ENCODE measurements at places on chromosomes 5 and 9.

DNA sequence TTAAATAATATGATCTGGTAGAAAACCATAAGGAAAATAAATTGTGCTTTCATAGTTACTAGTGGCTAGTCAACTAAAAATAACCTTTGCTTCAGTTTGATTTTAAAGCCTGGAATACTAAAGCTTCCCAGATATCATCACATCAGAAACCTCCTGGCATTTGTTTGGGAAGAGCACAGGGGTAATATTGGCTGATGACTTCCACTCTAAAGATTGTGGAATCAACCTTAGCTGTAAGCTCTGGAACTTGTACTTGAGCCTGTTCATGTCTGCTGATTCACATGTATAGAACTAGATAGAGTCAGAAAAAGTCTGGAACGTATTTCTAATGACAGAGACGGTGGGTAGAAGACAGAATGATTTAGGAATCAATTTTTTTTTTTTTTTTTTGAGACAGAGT lies 345.0 kb downstream of the CWC27 start:
- DNase-seq, result no peak

DNA sequence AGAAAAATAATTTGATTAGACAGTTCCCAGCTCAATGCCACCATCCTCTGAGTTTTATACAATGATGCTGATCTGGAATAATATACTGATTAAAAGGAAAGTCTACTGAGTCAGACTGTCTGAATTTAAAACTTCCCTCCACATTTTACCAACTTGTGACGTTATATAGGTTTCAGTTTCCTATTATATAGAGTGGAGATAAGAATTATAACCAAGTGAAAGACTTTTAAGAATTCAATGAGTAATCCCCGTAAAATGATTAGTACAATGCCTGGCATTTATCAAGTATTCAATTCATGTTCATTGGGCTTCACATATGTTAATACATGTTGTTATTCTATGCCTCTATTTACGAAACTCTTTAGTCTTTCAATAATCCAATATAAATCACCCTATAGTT lies 166.0 kb downstream of the CDH9 start:
- no peak for DNase-seq

- no peak for DNase-seq
These were observed 306.2 kb upstream of the PUM3 start for GRCh38 chr9:3150074-3150473.

GRCh38 chr5:108379722-108380530 lies 2.0 kb downstream of the FBXL17 start:
- DNase-seq, result no peak

DNA sequence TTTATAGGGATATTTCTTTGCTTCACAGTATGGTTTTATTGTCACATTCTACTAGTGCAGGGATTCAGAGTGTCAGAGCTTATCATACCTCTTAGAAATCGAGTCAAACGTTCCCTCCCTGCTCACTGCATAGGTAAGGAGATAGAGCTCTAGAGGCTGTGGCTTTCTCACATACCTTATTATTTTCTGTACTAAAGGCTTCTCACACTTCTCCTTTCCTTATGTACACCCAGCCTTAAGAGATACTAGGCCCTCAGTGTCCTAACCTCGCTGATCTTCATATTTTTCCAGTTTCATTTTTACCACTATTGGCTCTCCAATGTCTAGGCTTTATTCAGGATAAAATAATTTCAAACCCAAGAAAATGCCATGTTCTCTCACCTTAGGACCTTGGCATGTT lies 297.3 kb upstream of the RIOK2 start:
- no peak for DNase-seq

GRCh38 chr9:123537809-123538208 lies 181.8 kb downstream of the CRB2 start:
- no peak for DNase-seq

DNA sequence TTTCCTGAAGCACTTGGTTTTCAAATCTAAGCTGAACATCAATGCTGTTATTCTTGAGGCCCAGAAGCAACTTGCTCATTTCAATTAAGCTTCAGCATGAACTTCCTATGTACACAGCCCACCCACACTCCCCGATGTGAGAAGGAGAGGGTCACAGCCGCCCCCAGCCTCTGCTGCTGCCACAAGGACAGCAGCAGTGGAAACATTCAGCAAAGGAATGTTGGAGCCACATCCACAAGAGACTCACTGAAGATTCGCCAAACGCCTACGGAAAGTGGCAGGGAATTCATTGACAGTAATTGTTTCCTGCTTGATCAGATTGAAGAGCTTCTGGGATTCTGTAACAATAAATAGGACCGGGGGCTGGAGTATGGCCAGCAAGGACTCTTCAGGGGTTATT lies 2.9 kb downstream of the TGFBI start:
- no peak for DNase-seq

GRCh38 chr9:89134709-89135108 lies 43.9 kb downstream of the SHC3 start:
- DNase-seq, result peak; percentile 10

DNA sequence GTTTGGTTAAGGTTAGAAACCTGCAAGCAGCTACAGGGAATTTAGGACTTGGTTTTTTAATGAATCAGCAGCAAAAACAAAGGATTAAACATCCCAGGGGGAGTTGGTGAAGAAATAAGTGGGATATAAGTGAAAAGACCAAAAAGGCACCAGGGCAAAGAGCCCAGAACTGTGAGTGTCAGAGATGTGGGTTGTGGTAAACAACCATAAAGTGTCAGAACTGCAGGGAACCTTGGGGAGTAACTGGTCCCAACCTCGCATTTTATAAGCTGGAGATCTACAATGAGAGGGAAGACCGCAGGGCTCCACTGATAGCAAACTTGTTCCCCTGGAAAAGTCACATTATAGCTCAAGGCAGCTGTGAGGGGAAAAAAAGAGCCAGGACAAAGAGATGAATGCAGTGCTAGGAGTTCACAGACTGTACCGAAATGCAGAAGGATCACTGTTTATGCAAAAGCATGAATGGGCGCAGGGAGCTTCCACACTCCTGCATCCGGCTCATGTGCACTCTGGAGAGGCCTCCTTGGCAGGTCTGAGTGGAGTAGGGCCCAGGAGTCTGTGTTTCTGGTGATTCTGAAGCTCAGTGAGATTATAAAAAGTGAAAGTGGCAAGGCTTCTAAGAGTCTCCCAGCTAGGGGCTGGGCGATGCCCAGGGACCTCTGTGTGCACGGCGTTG lies 156.3 kb downstream of the GOLPH3 start:
- DNase-seq, result no peak

DNA sequence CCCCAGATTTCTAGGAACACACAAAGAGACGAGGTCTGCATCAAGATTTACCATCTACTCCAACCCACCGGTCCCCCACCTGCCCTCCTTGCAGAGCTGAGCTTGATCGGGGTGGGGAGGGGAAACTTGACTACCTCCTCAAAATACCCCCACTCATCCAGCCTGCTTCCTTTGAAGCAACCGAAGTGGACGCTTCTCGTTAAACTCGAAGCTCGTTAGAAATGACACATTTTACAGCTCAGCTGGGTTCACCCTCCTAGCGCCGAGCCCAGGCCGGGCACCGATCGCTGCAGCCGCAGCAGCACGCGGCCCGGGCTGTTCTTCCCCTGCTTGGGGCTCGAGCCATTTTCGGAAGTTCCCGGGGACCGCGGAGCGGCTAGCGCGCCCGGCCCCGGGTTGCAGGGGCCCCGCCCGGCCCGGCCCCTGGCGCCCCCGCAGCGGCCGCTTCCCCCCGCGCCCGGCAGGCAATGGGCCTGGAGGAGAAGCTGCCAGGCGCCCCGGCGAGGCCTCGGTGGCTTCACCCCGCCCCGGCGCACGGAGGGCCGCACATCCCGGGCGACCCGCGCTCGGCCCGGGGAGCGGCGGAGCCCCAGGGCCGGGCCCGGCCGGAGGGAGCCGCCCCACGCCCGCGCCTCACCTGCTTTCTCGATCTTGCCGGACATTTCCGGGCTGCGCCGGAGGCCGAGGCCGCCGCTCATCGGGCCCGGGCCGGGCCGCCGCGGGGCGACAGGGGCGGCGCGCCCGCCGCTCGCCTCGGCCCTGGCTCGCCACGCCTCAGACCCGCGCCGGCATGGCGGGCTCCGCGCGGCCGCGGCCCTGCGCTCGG lies 530 bp downstream of the RAPGEF1 start:
- DNase-seq, result no peak

- DNase-seq, result no peak
These were observed 35.5 kb downstream of the SLC12A7 start for GRCh38 chr5:1076406-1076805.

- DNase-seq, result no peak
These were observed 38.7 kb upstream of the UBAP2 start for GRCh38 chr9:34087370-34087769.

DNA sequence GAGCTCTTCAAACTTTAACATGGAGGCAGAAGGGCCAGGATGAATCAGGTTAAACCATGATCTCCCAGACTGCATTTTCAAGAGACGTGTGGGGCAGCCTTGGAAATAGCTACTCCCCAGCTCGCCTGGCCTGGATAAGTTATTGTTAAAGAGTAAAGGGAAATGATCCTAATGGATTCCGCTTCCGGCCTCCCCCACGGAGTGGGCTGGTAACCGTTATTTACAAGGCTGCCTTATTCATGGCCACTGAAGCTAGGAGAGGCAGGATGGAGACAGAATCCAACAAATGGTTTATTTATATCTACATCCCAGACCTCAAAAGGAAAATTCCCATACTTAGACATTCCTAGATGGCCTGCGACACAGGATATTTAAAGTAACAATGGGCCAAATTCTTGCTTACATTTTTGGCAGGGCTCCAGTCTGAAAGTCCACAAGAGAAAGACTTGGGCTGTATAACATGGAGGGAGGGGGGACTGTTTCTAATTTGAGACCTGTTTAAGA lies 27.9 kb downstream of the SPRY4 start:
- peak; percentile 28 for DNase-seq

DNA sequence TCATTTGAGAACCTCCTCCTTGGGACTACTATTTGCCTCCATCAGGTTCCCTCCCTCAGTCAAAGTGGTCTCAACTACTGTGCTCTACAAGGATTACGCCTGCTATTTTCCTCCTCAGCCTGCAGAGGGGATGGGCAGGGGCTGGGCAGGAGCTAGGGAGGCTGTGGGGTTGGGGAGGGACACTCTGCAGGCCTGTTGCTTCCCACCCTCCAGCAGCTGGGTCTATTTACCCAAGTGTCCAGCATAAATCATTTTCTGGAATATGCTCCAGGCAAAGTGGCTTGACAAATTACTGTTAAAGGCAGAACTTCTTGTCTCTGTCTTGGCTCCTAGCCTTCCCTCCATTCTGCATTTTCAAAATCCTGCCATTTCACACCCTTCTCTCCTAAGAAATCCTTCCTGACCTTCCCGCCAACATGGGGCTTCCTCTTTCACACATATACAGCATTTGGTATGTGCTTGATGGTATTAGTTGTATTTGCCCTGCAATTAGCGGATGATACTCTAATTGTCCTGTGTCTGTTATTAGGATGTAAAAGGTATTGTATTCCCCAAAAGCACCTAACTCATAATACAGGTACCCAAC lies 106.7 kb downstream of the EFNA5 start:
- DNase-seq, result no peak

DNA sequence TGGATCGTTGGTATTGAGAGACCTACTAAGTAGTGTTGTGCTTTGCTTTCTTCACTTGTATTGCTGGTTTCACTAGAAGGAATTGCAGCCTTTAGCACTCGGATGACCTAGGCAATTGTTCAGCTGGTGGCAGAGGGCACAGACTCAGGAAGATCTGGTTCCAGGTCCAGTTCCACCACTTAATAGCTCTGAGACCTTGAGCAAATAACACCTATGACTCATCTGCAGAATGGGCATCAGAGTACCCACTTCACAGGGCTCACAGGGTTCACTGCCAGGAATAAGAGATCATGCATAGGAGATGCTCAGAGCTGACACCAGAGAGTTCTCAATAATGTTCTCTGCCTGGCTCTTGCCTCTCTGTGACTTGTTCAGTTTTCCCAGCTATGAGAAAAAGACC lies 133.6 kb downstream of the SIL1 start:
- DNase-seq, result no peak

DNA sequence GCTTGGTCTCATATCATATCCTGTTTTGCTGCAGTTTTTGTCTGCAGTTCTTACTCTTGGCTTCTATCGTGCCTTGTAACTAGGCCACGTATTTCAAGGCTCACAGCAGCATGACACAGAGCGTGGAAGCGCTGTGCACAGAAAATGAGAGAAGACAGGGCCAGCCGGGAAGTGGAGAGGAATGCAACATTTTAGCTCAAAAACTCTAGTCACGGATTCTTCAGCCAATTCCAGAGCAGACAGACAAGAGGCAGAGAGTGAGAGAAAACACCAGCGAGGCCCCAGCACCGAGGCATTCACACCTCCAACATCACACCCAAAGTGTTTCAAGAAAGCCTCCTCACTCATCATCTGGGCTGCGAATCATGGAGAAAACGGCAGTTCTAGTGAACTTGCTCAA lies 160.8 kb downstream of the DNAH5 start:
- DNase-seq, result no peak

GRCh38 chr5:180595381-180596114 lies 4.2 kb upstream of the SCGB3A1 start:
- no peak for DNase-seq

GRCh38 chr5:38011668-38012188 lies 171.9 kb upstream of the GDNF start:
- no peak for DNase-seq

- no peak for DNase-seq
These were observed 4.5 kb upstream of the ICE1 start for GRCh38 chr5:5418006-5418405.

DNA sequence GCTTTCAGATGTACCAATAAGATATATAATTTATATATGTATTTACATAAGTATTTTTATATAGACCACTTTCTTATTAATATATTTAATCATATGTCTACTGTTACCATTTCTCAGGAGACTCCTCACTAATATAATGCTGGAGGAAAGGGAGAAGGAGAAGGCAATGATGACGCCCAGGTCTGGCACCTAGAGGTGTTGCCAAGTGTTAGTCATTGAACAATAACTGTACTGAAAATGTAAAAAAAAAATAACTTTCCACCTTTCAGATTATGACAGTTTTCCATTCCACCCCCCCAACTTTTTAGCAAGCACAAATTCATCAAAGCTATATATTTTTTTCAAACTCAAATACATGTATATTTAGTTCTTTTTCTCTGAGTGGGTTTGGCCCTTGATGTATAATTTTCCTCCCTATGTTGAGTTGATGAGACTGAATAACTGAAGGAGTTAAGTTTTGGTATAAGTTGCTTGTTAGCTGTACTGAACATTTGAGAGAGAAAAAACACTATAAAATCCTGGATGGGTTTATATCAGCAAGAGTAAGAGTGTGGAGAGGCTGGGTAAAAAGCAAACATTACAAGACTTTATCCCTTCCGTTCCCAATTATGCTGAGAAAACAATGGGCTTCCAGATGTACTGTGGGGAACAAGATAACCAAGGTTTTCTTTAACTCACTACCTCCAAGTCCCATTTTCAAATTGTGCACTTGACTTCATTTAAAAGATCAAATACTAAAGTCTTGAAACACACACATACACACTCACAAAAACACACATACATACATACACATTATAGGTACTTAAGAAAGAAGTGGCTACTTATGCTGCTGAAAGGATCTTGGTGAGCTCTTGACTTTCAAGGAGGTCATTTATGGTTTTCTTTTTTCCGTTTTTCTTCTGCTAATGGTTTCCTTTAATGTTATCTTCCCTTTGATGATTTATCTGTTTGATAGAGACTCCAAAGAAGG lies 142.8 kb upstream of the IFNE start:
- DNase-seq, result no peak
